ENCODE measurements at places on chromosomes 6 and 20.

DNA sequence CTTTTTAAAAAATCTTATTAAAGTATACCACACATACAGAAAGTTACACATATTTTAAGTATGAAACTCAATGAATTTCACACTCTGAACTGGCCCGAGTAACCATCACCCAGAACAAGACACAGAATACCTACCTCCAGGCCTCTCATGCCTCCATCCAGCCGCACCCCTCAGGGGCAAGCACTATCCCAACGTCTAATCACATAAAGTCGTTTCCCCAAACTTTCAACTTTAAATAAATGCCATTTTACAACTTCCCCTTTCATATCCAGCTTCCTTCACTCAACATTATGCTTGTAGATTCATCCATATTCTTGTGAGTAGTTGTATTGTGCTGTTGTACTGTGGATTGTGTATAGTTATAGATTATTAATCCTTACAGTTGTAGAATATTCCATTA lies 539.1 kb downstream of the CD83 start:
- DNase-seq: no peak

GRCh38 chr6:157323966-157324300 lies 614 bp upstream of the TMEM242 start:
- DNase-seq: peak; percentile 47

GRCh38 chr6:56796196-56796532 lies 153.5 kb upstream of the DST start:
- no peak for DNase-seq

DNA sequence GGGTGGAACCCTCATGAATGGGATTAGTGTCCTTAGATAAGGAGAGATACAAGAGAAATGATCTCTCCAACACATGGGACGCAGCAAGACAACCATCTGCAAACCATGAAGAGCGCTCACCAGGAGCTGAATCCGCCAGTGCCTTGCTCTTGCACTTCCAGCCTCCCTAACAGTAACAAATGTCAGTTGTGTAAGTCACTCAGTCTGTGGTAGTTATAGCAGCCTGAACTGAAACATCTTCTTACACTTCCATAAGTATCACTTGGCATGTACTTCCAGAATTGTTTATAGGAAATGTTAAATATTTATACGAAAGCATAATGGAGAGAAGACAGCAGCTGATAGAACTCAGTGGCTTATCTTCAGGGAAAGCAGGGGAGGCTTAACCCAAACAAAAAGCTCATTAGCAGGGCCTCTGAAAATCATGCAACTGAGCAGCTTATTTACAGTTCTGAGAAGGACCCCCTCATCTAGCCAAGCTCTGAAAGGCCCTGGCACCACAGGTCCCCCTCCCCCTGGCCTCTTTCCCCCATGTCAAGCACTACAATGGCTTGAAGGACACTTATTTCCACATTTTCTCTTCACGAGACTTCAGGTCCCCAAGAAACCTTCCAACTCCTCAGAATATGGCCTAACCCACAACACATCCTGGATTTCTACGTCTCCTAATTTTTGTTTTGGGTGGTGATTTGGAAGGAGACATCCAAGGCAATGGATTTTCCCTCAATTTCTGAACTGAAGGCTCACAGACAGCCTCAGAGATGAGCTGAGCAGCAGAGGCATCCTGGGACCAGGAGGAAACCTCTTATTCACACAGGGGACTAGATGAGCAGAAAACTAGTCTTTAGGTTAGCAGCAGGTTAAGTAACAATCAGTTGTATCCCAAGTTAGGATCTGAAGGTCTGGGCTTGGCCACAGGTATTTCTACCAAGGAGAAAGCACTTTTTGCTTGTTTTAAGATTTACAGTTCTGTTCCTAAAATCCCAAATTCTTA lies 49.1 kb downstream of the GCLC start:
- no peak for DNase-seq

GRCh38 chr6:147922799-147923198 lies 414.3 kb downstream of the SAMD5 start:
- no peak for DNase-seq

DNA sequence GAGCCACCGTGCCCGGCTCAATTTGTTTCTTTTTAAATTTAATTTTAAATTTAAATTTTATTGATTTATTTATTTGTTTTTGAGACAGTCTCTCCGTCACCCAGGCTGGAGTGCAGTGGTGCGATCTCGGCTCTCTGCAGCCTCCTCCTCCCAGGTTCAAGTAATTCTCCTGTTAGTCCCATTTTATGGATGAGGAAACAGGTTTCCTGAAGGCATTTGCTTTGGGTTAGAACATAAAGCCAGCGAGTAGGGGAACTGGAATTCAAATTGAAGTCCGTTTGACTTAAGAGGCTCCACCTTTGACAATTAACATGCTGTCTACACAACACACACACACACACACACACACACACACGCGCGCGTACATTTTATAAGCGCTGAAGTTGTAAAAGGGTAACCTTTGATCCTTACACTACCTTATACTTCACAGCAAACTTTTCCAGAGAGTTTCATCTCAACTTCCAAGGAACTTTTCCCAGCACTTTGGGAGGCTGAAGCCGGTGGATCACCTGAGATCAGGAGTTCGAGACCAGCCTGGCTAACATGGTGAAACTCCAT lies 232.0 kb downstream of the BCAS1 start:
- no peak for DNase-seq

DNA sequence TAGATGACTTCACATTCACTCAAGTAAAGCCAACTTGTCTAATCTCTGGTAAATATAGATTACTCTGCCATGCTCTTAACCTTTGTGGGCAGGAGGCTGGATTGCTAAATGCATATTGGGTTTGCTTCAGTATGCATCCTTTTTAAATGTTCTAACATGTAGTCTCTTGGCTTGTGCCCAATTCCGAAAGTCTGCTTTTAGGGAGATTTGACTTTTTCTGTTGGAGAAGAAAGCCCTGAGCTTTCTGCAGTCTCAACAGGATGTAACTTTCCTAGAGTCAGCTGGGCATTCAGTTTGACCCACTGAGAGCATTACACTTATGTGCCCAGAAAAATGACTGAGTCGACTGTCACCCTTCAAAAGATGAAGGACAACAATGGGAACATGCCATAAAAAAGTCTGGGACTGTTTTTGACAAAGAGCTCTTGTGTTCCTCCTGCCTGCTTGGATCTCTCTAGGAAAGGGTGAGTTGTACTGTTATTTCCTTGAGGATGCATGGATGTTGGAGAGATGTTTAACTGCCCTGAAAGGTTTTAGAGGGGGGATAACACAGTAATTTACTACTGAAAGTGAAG lies 299.4 kb downstream of the ZFAND3 start:
- no peak for DNase-seq

DNA sequence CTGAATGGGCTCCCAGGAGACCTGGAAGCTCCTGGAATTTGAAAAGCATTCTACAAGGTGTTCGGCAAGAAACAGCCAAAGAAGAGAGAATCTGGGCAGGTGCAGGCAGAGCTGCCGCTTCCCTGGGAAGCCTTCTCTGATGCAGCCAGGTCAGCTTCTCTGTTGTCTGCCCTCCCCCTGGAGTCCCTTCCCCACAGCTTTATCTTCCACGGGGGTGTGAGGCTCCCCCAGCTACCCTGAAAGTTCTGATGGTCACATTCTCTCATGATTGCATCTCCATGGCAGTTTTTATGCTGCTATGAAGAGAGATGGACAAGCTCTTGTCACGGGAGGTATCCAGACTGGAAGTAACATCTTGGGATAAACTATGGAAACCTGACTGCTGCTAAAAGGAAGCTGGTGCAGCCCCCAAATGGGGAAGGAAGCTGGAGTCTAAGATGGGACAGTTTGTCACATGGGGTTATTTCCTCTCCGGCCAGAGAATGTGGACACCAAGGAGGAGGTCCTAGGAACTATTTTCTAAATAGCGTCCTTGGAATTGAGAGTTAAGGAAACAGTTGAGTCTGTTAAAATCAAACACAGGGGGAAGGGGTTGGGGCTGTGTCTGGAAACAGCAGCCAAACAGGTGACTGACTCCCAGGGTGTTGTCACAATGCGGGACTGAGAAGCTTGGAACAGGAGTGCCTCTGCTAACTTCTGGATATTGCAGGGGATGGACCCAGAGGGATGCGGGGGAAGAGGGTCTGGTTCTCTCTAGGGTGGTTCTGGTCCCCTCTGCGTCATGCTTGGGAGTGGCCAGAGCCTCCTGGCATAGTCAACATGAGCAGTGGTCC lies 91.1 kb downstream of the ASXL1 start:
- DNase-seq: no peak

DNA sequence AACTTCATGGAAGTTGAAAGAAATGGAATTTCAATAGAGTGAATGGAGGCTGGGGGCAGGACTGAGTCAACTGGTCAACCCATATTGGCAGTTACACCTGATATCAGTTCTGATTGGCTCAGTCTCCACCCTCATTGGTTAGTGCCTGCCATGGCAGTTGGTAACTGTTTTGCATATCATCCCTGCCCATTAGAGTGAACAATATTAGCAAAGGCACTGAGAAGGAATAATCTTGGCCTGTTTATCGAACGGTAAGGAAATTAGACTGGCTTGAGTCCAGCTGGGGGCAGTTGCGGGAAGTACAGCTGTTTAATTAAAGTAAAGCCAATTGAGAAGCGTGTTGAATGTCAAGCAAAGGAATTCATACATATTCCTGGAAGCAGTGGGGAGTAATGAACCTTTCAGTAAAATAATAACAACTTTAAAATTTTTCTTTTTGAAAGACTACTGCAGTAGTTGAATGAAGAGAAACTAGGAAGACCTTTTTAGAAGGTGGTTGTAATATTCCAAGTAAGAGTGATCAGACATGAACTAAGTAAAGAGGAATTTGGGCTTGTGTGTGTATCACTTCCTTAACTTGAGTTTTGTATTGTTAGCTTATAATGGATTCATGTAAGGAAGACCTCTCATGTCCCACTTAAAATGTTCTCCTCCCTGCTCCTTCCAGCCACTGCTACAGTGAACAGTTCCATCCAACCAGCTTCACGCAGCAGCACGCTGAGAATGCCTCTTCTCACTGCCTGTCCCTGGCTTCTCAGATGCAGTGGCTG lies 17.2 kb upstream of the FAM50B start:
- DNase-seq: no peak

DNA sequence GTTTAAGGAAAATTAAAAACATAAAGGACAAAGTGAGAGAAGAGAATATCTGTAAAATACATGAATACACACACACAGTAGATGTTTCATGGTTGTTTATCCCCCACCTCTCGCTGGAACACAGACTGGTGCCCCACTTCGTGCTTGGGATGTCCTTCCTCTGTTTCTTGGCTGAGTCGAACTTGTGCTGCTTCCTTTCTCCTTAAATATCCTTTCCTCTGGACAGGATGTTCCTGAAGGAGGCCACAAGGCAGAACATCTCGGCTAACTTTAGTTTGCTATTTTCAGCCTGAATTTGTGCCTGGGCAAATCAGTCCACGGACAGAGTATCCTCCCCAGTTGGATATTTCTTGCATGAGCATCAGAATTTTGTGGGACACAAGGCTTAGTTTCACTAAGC lies 54.7 kb upstream of the ZMYND8 start:
- DNase-seq: no peak

- DNase-seq: no peak
Observed at GRCh38 chr6:77037439-77037838, 425.9 kb downstream of the HTR1B start.

GRCh38 chr6:148105695-148106094 lies 236.9 kb upstream of the SASH1 start:
- no peak for DNase-seq

GRCh38 chr6:45378334-45378926 lies 696 bp upstream of the SUPT3H start:
- DNase-seq: no peak

DNA sequence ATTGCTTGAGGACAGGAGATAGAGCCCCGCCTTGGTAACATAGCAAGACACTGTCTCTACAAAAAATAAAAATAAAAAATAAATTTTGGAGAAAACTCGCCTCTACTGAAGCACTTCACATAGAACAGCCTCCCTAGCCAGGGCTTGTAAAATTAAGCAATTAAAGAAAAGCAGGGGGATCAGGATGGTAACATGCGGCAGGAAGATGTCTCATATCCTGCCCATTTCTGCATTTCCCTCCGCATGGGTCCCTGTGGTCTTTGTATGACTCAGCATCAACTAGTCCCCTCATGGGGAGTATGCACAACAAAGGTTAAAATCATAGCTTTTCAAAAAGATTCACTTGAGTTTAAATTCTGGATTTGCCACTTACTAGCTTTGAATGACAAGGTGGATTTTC lies 379.0 kb downstream of the EPHA7 start:
- DNase-seq: no peak

DNA sequence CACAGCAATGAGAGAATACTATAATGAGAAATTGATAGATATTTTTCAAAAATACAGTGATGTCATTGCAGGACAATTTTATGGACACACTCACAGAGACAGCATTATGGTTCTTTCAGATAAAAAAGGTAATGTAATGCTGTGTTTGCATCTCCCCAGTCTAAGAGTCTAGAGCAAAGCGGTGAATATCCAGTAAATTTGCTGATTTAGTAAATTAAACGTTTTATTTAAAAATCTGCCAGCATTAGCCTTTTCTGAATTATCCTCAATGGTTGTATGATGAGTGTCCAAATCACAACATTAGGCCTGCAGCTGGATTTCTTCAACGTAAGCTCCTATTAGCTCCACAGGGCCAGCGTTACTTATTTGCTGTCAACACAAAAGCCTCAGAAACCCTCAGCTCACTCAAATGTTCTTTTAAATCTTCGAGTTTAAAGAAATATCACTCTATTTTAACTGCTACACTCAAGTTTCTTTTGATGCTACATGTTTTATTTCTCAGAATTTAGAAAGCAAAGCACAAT lies 16.0 kb downstream of the SMPDL3A start:
- no peak for DNase-seq

DNA sequence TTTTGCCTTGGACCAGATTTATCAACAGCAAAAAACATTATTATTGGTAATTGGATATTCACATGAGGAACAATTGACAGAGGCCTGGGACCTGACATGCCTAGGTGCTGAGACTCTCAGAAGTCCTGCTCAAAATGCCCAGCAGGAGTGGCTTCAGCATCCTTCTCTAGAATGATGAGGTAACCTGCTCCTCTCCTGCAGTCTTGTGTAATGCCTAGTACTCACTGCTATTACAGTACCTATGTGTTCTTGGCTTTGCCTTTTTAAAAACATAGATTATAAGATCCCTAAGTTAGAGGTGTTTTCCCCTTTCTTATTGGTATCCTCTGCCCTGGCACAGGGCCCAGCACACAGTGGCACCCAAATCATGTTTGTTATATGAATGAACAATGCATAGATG lies 230.9 kb downstream of the PKHD1 start:
- DNase-seq: no peak

DNA sequence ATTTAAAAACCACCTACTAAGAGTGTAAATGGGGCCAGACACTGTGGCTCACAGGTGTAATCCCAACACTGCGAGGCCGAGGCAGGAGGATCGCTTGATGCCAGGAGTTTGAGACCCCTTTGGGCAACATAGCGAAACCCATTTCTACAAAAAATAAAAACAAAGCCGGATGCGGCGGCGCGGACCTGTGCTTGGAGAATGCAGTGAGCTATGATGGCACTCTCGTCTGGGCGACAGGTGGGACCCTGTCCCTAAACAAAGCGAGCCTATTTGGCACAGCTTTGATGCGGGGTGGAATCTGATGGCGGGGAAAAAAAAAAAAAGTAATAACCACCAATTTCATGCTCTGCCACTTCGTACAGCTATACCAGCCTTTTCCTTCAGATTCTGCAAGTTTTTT lies 1.1 kb downstream of the TCP1 start:
- DNase-seq: no peak

Measured in Panc1 (cell line).